ENCODE measurements at places on chromosomes 6 and 20.

- DNase-seq: no peak
Measured at GRCh38 chr6:44805238-44805846, 417.8 kb downstream of the CDC5L start.

- DNase-seq: no peak
Measured at GRCh38 chr6:13177664-13178063, 150.7 kb downstream of the TBC1D7 start.

- DNase-seq: no peak
Measured at GRCh38 chr6:145360865-145361264, 374.5 kb downstream of the EPM2A start.

GRCh38 chr6:107235007-107235406 lies 119.7 kb upstream of the BEND3 start:
- no peak for DNase-seq

GRCh38 chr6:10434235-10434634 lies 19.4 kb upstream of the TFAP2A start:
- DNase-seq: no peak

DNA sequence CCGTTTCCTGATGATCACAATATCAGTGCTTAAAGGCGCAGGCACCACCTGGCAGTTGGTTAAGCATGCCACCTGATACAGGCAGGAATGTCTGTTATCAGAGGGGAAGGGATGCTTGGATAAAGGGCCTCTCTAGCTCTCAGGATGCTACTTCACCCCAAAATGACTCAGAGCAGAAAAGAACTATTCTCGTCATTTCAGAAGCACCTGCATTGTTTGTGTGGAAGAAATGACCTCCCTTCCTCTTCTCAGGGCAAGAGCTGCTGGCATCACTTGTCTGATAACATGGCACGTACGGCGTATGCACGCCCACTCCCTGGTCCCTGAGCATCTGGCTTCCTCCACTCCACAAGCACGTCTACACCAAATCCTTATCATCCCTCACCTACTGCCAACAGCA lies 47.3 kb downstream of the ATP9A start:
- no peak for DNase-seq

GRCh38 chr6:165988757-165989456 lies 178.7 kb downstream of the TBXT start:
- DNase-seq: no peak

DNA sequence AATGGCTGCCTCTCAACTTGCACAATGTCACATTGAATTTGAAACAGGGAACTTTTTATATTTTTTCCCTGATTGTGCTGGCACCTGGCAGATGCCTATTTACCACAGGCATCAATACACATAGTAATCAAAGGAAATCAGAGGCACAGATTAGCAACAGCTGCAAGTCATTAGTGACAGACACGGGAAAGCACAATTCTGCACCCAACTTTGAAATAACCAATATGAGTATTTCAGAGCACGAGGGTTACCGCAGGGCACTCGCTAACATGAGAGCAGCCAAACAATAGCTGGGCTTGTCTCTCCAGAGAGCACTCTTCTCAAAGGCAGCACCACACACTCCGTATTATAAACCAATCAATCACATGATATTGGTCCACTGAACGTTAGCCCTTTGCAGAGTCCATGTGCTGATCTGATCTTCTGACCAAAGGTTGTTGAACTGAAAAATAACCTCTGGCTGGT lies 149.5 kb downstream of the RNF144B start:
- DNase-seq: no peak

DNA sequence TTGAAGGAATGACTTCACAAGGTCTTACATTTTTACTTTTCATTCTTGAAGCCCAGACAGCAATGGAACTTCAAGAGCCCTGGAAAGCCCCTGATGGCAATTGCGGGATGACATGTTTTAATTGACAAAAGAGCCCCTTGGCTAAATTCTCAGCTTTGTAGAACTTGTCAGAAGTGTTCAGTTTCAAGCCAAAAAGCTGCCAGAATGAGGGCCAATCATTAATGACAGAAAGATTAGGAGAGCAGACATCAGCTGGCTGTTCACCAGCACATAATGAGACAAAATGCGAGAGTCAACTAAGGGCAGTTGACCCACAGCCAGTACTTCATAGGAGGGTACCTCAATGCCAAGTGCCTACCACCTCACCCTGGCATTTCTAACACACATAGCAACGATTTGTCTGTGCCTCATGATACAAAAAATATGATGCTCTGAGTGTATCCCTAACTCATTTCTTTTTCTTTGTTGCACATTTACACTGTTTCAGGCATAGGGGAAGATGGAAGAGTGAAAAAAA lies 243.1 kb downstream of the MYLK4 start:
- DNase-seq: no peak

- no peak for DNase-seq
Measured at GRCh38 chr6:40856271-40856670, 182.8 kb downstream of the UNC5CL start.

- DNase-seq: no peak
Measured at GRCh38 chr20:24420567-24420966, 48.9 kb upstream of the SYNDIG1 start.

- no peak for DNase-seq
Measured at GRCh38 chr20:31909253-31910070, 39.0 kb downstream of the TTLL9 start.

GRCh38 chr6:45494416-45495135 lies 116.8 kb upstream of the SUPT3H start:
- peak; percentile 17 for DNase-seq

All from CD4-positive, alpha-beta T cell treated with Interleukin-15 for 4 hours (primary cell).